ENCODE measurements at places on chromosomes 12 and 14.
A peak's percentile ranks its signal among the peaks of the same experiment; 100 is the strongest.

- DNase-seq = no peak
Measured at GRCh38 chr12:93154753-93155480, 222.8 kb upstream of the NUDT4 start.

- DNase-seq = no peak
Measured at GRCh38 chr12:119005085-119005484, 23.7 kb downstream of the SRRM4 start.

DNA sequence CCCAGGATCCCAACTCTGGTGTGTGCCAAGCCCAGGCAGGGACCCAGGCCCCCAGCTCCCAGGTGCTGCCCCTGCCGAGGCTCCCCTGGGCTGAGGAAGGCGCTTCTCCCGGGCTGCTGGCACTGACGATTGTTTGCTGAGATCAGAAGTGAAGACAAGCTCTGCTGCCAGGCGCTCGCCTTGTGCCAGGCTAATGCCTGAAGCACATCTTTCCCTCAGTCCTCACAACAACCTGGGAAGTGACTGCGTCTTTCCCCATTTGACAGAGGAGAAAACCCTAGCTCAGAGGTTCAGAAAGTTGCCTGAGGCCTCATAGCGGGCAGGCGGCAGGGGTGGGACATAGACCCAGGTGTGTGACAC is 36.8 kb downstream of the ANKRD9 start:
- DNase-seq = no peak

DNA sequence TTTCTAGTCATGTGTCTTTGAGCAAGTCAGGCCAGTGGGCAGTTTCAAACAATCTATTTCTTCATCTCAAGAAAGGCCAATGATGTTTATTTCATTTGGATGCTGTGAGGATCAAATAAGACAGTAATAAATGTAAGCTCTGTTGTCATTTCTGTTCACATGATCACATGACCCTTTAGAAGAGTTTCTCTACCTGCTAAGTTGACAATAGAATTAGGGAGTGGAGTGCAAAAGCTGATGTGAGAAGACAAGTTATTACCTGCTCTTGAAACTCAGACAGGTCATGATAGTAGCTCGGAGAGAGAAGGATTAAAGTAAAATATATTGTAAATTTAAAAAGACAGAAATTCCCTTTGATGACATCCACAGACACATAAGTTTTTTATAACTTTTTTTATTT is 37.3 kb upstream of the DCN start:
- DNase-seq = no peak

DNA sequence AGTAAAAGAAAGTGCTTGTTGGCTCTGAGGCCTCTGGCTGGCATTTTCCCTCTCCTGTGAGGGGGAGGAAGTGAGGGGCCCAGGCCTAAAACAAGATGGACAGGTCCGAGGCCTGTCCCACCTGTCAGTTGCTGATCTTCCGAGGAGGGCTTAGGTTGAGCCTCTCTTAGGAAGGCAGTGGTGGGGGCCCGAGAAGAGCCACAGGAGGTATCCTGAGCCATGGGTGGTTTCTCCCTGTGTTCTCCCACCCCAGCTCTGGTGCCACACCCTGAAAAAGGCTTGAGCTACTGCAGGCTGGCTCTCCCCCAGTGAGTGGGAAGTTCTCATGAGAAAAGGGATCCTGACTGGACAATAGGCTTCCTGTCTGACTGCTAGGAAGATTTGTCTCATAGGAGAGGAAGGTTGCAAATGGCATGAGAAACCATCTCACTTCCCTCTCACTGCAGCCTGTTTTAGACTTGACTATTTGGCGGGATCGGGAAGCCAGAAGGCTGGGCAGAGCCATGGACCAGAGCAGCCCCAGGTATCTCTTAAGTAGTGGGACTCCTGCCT is 72.1 kb upstream of the SRSF5 start:
- DNase-seq = peak; percentile 21

DNA sequence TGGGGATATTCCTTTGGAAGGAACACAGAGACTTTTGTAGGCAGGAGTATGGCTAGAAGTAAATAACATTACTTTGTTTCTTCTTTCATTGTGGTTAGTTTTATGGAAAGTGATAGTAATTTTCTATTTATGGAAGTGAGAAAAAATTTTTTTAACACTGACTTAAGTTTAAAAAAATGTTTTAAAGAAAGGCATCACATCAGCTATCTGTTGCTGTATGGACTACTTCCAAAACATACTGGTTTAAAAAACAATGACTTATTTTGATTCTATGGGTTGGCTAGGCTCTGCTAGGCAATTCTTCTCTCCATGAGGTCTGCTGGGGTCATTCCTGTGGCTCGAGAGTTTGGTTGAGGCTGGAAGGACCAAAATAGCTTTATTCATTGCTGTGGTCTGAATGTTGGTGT is 31.7 kb upstream of the SLC38A2 start:
- peak; percentile 97 for DNase-seq

DNA sequence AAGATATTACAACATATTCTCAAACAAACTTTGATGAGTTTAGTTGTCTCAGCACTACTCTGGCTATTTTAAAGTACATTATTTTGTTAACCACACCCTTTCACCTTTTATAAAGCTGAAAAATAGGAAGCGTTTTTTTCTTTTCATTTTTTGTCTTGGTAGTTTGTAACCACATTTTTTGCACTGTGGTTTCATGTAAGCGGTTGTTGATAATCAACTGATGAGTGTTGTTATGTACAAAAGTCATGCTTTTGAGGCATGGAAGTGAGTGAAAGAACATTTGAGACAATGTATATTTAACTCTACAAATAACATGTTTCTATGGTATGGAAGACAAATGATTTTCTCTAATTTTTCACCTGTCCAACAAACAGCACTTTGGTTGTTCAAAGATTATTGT is 52.1 kb upstream of the ATP2B1 start:
- DNase-seq = no peak

- DNase-seq = peak; percentile 79
Measured at GRCh38 chr12:123519141-123520001, 14.1 kb downstream of the RILPL1 start.

GRCh38 chr14:87626266-87626665 is 366.7 kb downstream of the GALC start:
- peak; percentile 15 for DNase-seq

DNA sequence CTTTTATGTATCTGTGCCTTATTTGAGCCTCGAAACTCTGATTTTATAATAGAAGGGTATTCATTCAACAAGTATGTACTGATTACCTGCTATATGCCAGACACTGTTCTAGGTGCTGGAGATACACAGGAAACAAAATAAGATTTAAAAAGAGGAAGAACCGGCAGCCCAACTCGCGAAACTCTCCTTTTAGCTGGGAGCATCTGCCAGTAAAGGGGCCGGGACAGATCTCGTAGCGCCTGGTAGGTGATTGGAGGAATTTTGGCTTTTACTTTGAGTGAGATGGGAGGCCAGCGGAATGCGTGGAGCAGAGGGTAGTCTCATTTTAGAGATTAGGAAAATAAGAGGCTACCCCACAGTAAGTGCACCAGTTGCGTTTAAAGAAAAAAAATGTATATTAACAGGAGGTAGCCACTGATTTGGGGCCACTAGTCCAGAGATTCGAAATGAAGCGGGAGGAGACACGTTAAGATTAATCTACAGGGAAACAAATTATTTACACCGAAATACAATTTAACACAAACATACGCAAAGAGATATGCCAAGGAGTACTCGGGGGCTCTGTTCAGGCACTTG is 520 bp upstream of the MON2 start:
- DNase-seq = peak; percentile 37

- peak; percentile 10 for DNase-seq
Measured at GRCh38 chr14:90900476-90901083, 84.3 kb upstream of the TTC7B start.

GRCh38 chr14:69610874-69611171 is 573 bp upstream of the SUSD6 start:
- peak; percentile 47 for DNase-seq

DNA sequence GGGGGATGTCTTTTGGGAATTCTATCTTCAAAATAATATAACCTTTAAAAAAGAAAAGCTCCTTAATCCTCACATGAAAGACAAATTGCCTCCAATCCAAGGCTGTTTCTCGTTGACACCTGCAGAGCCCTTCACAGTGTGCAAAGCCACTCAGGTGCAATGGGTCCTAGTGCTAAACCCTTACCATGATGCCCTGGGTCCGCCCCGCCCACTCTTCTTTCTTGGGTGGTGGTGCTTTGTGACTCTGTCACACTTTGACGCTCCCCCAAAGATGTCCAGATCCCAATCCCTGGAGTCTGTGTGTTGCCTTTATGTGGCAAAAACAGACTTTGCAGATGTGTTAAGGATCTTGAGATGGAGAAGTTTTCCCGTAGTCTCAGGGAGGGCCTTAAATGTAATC is 29.7 kb downstream of the CLMN start:
- DNase-seq = no peak

DNA sequence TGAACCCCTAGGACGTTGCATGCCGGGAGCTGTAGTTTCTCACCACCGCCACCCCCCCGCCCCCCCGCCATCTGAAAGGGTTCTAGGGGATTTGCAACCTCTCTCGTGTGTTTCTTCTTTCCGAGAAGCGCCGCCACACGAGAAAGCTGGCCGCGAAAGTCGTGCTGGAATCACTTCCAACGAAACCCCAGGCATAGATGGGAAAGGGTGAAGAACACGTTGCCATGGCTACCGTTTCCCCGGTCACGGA is 501 bp upstream of the HSP90B1 start:
- DNase-seq = no peak

GRCh38 chr12:68871396-68871795 is 61.6 kb downstream of the CPM start:
- DNase-seq = no peak

DNA sequence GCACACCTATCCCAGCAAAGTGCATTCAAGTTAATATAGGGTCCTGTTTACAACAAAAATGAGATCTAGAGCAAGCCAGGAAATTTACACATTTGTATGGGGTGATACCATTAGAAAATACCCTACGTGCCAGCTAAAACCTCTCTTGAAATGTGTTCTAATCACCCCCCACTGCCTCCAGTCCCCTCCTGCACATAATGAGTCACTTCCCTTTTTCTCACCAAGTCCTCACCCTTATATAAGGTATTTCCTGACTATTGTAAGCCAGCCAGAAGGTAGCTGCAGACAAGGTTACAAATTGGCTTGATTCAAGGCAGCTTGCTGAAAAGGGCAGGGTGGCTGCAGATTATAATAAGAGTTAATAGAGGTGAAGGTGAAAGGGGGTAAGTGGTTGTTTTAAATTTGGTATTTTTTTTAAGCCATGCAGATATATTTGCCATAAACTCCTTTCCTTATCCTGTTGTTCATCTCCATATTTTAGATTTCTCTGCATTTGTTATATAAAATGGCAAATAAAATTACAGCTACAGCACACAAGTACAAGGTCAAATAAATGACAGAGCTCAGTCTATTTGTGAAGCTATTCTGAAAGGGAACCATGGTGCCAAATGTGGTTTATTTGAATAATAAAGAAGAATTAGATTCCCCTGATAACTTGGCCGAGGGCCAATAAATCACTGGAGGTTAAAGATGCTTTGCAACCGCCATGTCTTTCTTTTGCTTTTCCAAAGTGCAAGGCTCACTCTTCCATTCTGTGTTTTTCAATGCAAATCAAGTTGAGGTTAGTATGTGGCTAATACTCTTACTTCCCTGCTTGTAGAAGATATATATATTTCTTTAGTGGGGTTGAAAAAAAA is 385.9 kb downstream of the EGLN3 start:
- peak; percentile 30 for DNase-seq

DNA sequence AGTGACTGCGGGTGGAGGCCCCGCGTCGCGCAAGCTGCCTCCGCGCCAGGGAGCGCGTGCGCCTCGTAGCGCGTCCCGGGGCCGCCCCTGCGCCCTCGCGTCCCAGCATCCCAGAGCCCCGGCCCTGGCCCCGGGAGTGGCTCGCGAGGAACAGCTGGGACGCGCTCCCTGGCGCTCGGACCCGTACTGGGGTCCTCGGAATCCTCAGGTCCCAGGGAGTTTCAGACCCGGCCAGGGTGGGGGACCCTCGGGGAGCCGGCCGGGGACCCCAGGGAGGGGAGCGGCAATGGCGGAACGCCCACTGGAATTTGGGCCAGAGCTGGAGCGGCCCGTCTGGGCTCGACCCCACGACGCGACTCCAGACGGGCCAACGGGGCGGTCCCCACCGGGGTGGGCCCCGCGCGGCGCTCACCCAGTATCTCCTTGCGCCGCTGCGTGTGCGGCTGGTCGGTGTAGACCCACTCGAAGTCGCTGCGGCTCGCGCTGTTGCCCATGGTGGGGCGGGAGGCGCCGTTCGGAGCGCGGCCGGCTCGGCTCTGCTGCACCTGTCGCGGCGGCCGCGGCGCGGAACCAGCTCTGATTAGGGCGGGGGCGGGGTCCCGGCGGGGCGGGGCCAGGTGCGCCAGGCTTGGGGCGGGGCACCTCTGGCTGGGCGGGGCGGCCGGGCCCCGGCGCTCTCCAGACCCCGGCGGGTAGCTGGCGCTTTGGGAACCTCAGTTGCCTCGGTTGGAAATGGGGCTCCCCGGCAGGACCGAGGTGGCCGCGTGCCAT is at the start of gene DEGS2:
Gene DEGS2, minus strand, starts transcription at position 552 of the 771 bp plus-strand sequence. Its CDS starts 58 bp downstream, at position 494.
- no peak for DNase-seq

- no peak for DNase-seq
Measured at GRCh38 chr12:7601406-7601805, 64.3 kb downstream of the APOBEC1 start.

GRCh38 chr12:39431797-39432196 is 11.1 kb downstream of the KIF21A start:
- DNase-seq = no peak

GRCh38 chr14:75794615-75795038 is 133.6 kb downstream of the TTLL5 start:
- peak; percentile 76 for DNase-seq

DNA sequence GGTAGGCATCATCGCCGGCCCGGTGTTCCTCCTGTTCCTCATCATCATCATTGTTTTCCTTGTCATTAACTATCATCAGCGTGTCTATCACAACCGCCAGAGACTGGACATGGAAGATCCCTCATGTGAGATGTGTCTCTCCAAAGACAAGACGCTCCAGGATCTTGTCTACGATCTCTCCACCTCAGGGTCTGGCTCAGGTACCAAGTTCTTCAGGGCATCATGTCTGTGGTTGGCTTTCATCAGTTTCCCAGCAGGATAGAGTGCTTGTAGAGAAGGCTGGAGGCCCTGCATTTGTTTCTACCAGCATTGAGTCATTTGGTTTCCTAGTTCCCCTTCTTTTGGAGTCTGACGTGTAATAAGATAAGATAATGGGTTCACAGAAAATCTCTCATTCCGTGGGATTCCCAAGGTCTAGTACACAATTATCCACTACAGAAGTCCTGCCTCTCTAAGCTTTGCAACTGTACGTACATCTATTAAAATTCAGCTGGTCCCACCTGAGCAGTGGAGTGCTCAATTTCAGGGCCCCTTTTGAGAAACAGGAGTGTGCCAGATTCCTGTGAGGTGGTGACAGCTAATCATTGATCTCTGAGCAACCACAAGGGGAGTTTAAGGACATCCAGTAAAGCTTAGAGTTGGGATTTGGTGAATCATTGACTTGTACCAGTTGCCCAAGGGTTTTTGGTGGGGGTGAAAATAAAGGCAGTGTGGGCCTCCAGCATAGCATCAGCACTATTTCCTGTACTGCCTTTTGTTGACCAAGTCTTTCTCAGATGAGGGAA is 25.1 kb downstream of the ACVR1B start:
- peak; percentile 59 for DNase-seq

DNA sequence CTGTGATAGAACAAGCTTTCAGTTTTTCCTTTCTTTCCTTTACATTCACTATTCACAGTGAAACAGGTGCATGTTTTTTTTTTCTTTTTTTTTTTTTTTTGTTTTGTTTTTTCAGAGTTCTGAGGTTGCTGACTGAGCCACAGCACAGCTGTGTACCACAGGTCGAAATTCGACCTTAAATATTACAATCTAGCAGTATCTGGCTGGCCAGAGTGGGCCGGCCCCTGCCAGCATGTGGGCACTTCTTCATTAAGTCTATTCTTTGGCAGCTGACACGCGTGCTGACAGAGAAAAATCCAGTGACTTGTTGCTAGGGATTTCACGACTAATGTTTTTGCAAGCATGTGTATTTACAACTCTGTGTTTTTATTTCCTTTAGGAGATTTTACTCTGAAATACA is 33.9 kb downstream of the FBXO33 start:
- no peak for DNase-seq
